ENCODE measurements at places on chromosomes 16 and 17. TPM values are rescaled to one million over a fixed set of nuclear protein-coding genes. Genes with fewer than 3 reads are reported as not detected.
A peak's percentile ranks its signal among the peaks of the same experiment; 100 is the strongest.

DNA sequence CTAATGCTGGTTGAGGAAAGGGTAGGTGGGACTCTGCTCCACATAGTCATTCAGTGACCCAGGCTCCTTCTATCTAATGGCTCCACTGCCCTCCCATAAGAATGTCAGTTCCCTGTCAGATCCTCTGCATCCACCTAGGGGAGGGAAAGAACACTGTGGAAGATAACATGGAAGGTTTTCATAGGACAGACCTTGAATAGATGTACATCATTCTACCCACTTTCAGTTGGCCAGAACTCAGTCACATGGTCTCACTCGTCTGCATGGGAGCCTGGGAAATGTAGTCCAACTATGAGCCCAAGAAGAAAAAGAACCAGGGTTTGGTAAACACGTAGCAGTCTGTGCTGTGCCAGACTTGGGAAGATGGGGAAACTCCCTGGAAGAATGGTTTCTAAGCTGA, 27.1 kb upstream of the SCNN1B start:
- DNase-seq: no peak

- no peak for DNase-seq
These were observed 8.7 kb upstream of the PRKCB start for GRCh38 chr16:23827057-23827456.

DNA sequence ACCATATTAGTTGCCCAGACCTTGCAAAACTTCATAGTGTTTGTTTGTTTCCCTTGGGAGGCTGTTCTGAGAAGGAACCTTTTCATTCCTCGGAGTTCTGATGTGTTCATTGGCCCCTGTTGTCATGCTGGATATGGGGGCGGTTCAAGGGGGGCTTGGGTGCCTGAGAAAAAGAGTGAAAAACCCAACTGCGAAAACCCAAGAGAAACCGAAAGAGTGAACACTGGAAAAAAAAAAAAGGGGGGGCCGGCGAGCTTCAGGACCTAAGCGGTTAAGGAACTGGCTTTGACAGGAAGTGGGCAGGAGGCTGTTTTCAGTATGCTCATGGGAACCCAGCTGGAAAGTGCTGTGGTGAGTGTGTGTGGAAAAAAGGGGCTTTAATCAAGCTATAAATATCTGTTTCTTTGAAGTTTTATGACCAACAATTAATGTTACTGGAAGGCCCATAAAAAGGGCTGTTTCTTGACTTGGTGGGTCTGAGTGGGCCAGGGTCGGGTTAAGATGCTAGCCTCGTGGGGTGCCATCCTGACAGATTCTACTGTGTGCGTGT, 510.7 kb downstream of the MAF start:
- no peak for DNase-seq

The CD300E gene
- polyA plus RNA-seq: not detected

The DUSP14 gene
- polyA plus RNA-seq: 126 TPM

GRCh38 chr17:50331085-50331791, 14.7 kb upstream of the XYLT2 start:
- peak; percentile 99 for DNase-seq

DNA sequence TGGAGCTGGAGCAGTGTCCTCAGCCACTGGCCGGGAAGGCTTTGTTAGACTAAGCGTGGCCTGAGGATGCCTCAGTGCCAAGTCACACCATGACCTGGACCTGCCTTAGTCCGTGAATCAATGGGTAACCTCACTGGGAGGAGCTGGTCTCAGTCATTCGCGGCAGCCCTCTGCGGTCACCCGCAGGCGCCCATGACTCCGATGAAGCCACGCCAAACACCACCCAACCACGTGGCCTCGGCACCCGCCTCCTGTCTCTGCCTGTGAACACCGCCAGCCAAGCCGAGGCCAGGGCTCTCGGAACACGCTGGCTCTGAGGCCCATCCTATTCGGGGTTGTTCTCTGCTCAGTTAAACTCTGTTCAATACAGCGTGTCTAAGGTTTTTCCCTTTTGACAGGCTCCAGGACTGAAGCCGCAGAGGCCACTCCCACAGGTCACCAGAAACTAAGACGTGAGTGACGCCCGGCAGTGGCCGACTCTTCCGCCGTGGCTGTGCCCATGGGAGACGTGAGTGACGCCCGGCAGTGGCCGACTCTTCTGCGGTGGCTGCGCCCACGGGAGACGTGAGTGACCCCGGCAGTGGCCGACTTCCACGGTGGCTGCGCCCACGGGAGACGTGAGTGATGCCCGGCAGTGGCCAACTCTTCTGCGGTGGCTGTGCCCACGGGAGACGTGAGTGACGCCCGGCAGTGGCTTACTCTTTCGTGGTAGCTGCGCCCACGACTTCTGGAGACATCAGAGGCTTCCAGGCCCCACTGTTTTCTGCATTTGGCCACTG, 16.8 kb upstream of the PABPN1L start:
- no peak for DNase-seq

- no peak for DNase-seq
These were observed 3.4 kb upstream of the PITPNM3 start for GRCh38 chr17:6559753-6560215.

The COPZ2 gene
- polyA plus RNA-seq: 86.1 TPM

The SLC6A2 gene
- not detected for polyA plus RNA-seq

GRCh38 chr16:49854188-49854795, 1.6 kb downstream of the ZNF423 start:
- no peak for DNase-seq

DNA sequence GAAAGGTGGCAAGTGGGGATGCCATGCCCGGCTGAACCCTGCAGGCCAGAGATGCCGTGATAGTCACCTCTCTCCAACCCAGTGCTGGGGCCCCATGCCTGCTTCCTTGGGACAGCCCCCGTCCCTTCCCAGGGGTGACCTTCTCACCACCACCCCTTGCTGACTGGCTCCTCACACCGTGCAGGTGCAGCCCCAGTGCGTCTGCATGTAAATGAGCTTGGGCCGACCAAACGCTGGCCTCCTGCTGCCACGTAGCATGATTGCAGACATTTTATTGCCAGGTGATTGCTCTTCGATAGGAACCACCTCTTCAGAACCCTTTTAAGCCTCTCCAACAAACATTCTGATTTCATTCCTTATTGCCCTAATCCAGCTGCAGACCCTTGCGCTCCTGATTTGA, 32.5 kb downstream of the ASIC2 start:
- no peak for DNase-seq

The TAOK1 gene
- 9.8 TPM for polyA plus RNA-seq

DNA sequence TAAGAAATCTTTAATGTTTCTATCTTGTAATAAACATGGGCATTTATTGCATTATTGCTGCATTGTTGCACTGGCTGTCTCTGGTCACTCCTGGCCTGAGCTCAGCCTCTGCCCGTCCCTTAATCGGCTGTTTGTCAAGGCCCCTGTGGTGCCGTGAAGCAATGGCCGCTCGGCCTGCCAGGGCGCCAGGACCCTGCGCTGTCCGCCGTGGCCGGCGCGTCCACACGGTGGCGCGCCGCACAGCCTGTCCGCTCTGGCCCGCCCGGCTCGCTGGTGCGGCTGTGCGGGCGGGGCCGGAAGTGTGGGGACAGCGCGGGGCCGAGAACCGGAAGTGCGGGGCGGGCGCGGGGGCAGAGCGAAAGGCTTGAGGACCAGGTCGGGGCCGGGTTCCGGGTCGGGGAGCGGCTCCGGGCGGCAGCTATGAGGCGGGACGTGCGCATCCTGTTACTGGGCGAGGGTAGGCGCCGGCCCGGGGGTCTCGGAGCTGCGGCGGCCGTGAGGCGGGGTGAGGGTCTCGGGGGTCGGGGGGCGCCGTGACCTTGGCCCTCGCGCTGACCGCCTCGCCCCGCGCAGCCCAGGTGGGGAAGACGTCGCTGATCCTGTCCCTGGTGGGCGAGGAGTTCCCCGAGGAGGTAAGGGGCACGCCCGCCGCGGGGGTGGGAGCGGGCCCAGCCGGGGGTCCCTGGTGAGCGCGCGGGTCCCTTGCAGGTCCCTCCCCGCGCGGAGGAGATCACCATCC, at the start of gene RHOT2:
TSS of gene RHOT2 (plus strand) at position 353 of the 739 bp plus-strand sequence. CDS start at position 421, 68 bp downstream.
- DNase-seq: peak; percentile 85

DNA sequence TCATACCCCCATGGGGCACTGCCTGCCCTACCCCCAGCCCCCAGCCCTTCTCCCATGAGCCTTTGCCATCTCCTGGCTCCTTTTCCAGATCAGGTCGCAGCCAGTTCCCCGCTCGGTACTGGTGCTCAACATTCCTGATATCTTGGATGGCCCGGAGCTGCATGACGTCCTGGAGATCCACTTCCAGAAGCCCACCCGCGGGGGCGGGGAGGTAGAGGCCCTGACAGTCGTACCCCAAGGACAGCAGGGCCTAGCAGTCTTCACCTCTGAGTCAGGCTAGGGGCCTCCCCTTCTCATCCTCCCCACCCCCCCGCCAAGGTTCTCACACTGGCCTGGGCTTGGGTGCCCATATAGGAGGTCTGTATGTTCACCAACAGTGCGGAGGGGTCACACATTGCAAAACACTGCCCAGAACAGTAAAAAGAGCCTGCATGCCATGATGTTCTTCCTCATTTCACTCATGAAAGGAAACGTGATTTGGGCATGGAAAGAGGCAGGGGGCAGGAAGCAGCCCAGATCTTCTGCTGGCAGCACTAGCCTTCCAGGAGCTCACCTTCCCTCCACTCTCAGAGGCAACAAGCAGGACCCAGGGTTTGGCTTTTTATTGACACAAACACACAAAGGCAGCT, 7.5 kb downstream of the IFI35 start:
- DNase-seq: no peak

GRCh38 chr16:22357635-22357971, 16.8 kb downstream of the CDR2 start:
- no peak for DNase-seq

GRCh38 chr16:66810391-66810790, 9.0 kb upstream of the TERB1 start:
- no peak for DNase-seq

DNA sequence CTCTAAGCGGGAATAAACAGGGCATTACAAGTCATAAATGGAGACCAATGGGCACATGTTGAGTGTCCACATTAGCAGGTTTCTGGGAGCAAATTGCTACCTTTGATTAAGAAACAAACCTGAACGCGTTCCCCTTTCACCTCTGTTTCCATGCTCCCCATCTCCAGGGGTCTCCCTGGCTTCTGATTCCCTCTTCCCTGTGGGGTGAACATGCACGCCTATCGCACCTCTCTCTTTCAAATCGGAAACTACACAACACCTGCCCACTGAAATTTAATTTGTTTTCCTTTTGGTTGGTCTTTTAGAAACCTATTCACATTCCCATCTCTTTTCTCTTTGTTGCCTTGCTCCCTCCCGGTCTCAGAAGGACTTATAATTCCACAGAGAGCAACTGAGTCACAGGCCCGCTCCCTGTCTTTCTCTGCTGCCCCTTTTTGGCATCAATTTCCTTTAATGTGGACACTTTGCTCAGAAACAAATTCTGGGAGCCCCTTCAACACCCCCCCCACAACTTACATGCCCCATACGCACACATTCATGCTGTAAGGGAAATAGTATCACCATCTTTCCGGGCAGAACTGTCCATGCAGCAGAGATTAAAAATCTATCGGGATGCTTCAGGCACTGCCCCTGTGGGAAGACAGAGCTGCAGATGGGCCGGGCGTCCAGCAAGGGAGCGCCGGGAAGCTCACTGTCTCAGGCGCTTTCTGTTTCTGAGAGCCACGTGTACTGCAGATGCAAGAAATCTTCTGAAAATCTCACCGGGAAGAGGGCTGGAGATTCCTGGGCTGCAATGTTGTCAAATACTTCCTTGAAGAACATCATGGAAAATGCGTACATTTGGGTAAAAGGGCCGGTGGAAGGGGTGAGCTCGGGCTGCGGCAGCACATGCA, 7.2 kb upstream of the FOXF1 start:
- peak; percentile 55 for DNase-seq

The KRTAP1-1 gene
- 1.2 TPM for polyA plus RNA-seq

DNA sequence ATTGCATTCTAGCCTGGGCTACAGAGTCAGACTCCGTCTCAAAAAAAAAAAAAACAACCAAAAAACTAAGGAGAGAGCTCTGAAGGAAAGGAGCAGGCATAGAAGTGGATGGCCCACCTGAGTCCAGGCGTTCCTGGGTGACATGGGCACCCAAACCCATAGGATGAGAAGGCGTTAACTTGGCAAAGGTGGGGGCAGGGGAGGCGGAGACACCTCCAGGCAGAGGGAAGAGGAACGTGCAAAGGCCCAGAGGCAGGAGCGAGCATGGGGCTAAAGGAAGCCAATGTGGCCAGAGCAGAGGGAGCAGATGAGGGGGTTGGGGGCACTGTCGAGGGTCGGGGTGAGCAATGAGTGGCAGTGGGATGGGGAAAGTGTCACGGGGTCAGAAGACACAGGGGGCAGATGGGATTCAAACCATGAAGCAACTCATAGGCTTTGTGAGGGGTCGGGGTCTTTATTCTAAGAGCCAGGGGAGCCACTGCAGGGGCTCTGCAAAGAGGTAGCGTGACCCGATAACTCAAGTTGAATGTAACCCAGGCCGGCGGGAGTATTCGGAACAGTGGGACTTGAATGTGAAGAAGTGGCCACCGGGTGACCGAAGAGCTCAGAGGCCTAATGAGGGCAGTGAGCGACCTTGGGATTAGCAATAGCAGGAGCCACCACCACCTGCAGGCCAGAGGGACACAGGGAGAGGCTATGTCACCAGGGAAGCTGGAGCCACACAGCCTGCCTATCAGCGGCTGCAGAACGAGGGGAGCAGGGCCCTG, 11.8 kb downstream of the TTYH2 start:
- DNase-seq: no peak

The SPN gene
- polyA plus RNA-seq: not detected

DNA sequence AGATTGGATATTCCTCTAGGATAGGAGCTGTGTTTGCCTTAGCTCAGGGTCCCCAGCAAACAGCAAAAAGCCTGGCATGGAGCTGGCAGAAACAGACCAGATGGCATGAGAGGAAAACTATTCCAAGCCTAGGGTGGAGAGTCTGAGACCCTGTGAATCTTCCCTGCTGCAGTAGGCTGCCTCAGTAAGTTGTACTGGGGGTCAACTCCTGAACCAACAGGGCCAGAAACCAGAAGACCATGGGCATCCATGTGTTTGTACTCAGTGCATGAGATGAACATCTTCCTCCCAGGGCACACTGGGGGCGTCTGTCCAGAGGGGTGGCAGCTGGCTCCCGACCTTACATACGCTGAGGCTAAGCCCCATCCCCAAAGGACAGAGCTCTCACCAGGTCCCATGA, 214.4 kb downstream of the C16orf78 start:
- DNase-seq: no peak

DNA sequence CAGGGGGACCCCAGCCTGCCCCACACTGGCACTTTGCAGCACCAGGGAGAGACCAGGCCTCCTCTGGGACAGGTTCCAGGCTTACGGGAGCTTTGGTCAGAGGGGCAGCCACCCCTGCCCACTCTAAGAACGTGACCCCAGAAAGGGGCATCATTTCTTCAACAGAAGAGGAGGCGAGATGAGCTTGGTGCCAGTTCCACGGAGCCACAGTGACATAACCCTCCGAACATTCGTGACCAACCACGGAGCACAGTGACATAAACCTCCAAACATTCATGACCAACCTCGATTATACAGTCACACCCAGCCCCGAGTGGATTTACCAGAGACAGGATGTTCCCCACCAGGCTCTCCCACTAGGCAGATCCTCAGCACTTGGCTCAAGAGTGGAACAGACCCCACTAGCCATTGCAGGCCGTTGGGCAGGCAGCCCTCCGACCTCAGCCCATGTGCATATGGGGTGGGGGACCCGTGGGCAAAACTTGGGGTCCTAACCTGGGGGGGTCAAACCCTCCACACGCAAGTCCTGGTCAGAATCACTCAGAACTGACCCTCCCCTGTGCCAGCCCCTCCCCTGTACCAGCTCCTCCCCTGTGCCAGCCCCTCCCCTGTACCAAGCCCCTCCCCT, 112.9 kb downstream of the METRNL start:
- DNase-seq: peak; percentile 50

The RHBDF2 gene
- 10.0 TPM for polyA plus RNA-seq

The DNAH17 gene
- polyA plus RNA-seq: not detected
